ENCODE measurements at places on chromosomes 5 and 9.
A peak's percentile ranks its signal among the peaks of the same experiment; 100 is the strongest.

DNA sequence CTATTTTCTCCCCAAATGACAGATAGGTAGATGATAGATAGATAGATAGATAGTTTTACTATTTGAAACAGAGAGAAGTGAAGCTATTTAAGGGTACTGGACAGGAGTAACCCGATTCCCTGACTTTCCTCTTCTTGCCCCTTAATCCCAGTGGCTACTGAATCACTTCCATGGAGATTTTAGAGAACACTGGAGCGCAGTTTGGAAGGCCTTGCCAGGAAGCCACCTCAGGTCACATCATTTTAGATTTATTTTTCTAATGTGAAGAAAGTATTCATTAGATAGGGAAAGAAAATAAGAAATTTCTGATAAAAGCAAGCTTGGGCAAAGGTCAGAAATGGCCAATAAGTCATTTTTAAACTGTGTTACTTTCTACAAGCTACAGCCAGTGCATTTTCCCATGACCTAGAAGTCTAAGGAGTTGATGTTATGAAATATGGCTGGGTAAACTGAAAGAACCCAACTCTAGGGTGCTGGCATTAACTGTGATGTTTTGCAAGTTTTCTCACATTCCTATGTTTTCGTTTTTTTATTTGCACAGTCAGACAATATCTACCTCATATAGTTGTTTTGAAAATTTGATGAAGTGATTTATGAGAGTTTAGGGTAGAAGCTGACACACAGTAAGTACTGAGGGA is 544.7 kb upstream of the PTGER4 start:
- no peak for DNase-seq

DNA sequence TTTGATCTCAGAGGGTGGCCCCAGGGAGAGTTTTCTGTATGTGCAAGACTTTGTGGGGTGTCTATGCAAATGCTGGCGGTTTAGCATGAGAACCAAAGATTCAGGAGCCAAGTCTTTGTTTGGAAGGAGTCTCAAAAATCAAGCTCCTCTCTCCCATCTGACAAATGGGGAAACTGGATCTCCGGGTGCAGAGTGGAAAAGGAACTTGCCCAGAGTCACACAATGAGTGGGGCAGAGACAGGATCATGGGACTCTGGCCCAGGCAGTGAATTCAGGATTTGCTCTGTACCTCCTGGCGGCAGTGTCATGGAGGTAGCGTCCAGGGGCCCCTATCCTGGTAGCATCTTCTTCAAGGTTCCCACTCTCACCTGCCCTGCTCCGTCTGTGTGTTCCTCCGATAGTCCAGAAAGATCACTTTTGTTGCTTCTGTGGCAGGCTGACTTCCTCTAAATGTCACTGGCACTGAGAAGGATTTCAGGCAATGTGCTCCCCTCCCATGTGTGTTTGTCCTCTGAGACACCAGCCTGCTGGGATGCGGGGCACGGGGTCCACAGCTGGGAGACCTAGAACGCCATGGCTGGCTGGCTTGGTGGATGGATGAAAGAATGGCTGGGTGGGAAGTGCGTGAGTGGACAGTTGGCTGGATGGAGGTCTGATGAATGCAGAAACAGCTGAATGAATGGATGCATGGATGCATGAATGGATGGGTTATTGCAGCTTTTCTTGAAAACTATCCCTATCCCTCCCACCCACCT is 3.6 kb downstream of the CCL19 start:
- DNase-seq, result no peak

DNA sequence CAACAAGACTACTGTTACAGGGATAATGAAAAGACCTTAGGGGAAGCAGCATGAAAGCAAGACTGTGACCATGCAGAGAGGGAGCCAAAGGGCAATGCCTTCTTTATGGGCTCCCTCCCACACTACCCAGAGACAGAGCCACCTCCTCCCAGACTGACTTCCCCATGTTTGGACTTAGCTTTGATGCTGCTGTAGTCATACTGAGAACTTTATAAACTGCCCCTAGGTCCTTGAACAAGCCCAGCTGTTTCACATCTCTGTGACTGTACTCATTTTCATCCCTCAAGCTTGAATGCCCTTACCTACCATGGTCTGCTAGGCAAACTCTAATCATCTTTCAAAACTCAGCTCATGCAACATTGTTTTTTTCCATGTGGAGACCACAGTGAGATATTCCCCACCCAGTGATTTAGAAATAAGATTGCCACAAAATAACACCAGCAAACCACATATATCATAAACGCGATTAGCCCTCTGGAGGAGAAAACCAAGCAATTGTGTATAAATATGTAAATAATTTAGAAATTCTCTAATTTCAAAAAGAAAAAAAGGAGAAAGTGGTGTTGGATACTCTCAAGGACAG is 23.4 kb upstream of the FAM169A start:
- no peak for DNase-seq

- DNase-seq, result no peak
Measured at GRCh38 chr5:42812620-42813019, 928 bp upstream of the SELENOP start.

DNA sequence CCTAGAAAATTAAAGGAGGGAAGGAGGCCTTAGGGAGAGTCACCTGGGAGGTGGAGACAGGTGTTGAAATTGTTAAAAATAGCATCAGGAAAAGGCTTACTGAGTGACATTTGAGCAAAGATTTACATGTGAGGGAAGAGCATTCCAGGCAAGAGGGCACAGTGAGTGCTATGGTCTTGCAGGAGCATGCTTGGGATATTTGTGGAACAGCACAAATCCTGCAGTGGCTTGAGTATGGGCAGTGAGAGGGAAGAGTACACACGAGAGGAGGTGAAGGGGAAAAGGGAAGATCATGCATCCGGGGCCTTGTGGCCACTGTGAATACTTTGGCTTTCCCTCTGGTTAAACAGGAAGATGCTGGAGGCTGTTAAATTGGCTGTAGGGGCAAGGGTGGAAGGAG is 36.6 kb downstream of the ACER2 start:
- DNase-seq, result no peak

DNA sequence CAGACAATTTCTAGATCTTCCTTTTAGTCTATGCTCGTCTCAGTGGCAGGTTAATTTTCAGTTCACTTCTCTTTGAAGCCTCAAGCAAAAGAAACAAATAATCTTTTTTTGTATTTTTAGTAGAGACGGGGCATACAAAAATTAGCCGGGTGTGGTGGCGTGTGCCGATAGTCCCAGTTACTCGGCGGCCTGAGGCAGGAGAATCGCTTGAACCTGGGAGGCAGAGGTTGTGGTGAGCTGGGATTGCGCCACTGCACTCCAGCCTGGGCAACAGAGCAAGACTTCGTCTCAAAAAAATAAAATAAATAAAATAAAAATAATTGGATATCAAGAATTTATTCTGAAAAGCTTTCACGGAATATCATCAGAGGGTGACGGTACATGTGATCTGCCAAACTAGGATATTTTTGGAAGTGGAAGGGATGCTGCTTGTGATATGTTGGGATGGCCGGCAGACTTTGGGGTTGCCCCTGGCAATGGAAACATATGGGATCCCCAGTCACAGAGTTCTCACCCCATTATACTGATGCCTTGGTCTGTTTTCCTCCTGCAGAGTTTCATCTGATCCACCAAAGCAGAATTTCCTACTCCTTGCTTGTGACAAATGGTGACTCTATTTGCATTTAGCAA is 7.6 kb upstream of the LCP2 start:
- no peak for DNase-seq

DNA sequence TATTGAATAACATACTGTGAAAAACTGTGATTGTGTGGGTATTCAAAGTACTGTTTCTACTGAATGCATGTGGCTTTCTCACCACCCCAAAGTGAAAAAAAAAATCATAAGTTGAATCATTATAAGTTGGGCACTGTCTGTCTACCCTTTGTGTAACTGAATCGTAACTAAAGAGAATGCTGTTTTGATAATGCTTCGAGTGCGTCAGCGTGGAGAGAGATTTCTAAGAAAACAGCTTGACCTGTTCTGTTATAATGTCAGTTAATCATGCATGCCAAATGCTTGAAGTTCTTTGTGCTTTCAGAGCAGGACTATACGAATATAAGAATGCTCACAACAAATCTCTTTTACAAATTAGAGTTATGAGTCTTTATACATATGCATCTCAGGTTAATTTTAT is 148.8 kb upstream of the SGCD start:
- no peak for DNase-seq

- DNase-seq, result no peak
Measured at GRCh38 chr5:122101636-122102285, 23.7 kb upstream of the LOX start.

- peak; percentile 24 for DNase-seq
Measured at GRCh38 chr5:123696921-123697341, 185.0 kb downstream of the CSNK1G3 start.

GRCh38 chr5:60487885-60488442 is 212.0 kb downstream of the DEPDC1B start:
- no peak for DNase-seq

DNA sequence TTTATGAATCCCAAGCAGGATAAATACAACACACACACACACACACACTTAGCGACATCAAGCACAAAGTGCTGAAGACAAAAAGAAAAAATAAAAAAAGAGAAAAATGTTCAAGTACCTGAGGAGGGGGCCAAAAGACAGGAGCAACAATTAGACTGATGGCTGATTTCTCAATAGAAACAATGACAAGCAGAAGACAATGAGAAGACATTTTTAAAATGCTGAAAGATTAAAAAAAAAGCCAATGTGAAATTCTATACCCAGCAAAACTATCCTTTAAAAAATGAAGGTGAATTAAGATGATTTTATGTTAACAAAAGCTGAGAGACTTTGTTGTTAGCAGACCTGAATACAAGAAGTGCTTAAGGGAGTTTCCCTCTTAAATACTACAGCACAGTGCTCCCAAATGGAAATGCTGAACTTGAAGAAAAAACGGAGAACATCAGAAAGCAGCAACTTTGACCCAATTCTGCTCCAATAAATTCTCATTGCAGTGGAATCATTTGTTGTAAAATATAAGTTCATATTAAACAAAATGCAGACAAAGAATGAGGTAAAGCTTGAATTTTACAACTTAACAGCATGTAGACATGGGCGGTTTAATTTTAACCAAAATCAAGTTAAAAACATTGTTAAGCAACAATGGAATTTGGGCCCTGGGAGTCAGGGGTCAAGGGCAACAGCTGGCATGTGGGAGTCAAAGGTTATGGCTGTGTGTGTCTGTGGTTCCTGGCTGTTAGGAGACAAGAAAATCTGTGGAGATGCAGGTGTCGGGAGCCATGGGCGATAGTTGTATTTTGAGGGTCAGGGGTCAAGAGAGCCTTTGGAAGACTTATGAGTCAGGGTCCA is 776 bp upstream of the RANBP17 start:
- no peak for DNase-seq

- DNase-seq, result no peak
Measured at GRCh38 chr9:91276513-91276912, 85.2 kb downstream of the AUH start.

GRCh38 chr5:32160228-32160627 is 13.9 kb downstream of the GOLPH3 start:
- DNase-seq, result no peak

- no peak for DNase-seq
Measured at GRCh38 chr9:130694205-130694604, 625 bp downstream of the EXOSC2 start.

DNA sequence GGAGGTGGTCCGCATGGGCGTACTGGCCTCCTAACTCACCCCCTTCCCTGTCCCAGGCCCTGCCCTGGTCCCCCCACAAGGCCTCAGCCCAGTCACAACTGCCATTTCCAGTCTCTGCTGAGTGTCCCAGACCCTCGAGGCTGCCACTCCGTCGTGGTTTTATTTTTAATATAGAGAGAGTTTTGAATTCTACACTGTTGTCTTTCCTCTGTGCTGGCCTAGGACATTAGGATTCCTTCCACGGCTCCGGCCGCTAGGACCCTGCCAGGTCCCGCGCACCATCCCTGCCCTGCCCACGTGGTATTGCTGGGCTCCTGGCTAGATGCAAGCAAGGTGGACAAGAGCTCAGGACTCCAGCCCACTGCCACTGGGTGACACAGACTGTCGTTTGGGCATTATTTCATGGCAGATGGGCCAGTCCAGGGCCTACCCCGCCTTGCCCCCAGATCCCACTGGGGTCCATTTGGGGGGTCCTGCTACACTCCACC is 53.3 kb downstream of the SAR1B start:
- no peak for DNase-seq

GRCh38 chr9:134492281-134492691 is 149.3 kb upstream of the COL5A1 start:
- DNase-seq, result no peak

DNA sequence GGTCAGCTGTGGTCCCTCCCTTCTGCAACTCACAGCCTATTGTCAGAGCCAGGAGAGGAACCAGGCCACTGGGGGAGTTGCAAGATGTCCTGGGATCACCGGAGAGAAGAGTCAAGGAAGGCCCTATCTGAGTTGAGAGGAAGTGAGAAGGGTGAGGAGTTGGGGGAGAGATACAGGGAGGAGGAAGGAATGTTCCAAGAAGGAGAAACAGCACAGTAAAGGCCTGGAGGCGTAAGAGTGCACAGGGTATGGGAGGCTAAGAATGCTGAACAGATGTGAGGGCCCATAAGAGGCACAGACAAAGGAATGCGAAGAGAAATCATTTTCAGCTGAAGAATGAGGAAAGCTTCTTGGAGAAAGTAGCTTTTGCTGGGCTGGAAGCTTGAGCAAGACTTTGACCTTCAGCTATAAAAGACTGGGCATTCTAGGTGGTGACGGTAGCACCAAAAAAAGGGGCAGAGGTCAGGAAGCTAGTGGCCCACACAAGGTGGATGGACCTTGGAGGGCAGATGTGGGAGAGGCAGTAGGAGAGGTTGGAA is 21.6 kb upstream of the CSF1R start:
- DNase-seq, result no peak

DNA sequence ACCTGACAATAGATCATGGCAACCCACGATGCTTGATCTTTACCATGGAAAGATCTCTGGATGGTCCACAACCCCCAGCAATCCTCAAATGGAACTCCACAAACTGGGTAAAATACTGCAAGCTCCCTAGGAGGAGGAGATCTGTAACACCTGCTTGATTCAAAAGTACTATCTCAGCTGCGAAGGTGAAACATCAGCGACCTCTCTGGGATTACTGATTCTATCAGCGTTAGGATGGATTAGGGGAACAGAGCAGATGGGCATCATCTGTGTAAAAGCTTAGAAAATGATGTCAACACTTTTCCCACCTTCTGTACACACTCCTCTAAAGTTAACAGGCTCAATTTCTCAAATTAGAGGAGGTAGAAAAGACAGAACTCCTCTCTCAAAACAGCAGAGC is 31.5 kb upstream of the TRPC7 start:
- no peak for DNase-seq

GRCh38 chr9:6230037-6230780 is 14.6 kb downstream of the IL33 start:
- DNase-seq, result no peak

All from hepatic stellate cell (primary cell).